ENCODE measurements at places on chromosomes 6 and 20.
A peak's percentile ranks its signal among the peaks of the same experiment; 100 is the strongest.

DNA sequence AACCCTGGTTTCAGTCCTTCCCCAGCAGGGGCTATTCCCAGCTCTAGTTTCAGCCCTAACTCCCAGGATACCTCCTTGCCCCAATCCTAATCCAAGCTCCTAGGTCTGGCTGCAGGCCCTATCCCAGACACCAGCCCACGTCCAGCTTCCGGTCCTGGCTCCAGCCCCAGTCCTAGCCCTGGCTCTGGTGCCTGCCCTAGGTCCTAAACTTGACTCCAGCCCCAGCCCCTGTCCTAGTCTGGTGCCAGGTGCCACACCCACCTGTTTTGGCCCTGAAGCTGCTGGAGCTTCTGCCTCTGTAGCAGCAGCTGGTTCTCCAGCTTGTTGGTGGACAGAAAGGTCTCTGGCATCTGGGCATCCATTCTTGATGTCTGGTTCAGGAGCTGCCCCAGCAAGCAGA, 28.1 kb downstream of the ANGPT4 start:
- DNase-seq: no peak

DNA sequence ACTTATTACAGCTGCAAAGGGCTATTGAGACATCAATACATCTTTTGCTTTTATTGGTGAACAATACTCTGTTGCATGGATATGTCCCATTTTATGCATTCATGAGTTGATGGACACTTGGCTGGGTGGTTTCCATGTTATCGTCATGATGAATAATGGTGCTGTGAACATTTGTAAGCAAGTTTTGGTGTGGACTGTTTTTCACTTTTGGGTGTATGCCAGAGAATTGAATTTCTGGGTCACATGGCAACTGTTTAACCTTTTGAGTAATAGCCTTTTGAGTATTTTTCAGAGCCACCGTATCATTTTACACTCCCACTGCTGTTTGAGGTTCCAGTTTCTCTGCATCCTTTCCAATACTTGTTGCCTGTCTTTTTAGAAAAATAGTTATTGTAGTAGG, 107.0 kb downstream of the JARID2 start:
- DNase-seq: peak; percentile 22

GRCh38 chr6:14921170-14921569, 324.7 kb upstream of the JARID2 start:
- DNase-seq: no peak

GRCh38 chr6:107636486-107636885, 146.6 kb downstream of the SOBP start:
- no peak for DNase-seq

DNA sequence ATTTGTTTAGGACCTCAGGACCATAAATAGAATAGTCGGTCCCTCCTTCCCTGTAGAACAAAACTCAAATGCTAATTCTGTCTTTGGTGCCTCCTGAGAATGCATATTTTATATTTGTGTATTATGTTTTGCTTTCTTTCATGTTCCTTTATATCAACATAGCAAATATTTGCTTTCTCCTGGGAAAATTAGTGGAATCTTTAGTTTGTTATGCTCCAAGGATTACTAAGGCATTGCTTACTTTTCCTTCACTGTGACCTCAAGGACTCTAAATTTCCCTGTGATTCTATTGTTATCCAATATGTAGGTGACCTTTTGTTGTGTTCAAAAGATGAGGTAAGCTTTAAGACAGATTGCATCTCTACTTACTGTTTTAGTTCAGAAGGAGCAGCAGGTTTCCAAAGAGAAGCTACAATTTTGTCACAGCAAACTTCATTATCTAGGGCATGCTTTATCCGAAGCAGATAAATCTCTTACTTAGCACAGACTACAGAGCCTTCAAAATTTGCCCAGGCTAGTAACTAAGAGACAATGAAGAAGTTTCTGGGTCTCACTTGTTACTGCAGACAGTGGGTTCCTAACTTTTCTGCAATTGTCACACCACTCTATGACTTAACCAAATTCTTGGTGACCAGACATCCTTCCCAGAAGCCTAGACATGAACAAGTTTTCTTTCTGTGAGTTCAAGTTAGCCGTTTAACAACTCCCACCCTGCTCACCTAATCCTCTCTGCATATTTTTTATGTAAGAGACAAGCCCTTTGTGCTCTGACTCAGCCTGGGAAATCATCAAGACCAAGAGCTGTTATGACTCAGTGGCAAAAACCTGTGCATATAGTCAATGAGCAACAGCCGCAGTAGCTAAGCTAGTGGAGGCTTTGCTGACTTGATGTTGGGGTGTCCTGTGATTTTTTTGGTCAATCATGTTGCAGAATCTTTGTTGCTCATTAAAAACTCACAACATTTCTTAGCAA, 378.8 kb downstream of the QKI start:
- no peak for DNase-seq

GRCh38 chr6:87181903-87182302, 26.5 kb downstream of the ZNF292 start:
- no peak for DNase-seq

DNA sequence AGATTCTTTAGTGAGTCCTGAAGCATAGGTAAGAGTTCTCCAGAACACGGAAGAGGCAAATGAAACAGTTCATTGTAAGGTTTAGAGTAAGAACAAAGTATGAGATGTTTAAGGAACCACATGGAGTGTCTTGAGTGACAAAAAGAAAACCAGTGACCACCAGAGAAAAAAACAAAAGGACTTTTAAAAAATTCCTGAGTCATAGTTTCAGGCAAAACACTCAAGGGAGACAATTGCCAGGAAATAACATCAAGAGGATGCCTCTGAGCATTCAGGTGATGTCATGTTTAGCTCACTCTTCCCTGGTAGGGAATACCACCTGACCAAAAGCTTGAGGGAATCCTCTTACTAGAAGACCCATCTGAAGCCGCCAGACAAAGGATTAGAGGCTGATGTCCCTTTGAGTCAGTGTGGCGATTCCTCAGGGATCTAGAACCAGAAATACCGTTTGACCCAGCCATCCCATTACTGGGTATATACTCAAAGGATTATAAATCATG, 110.3 kb downstream of the COL19A1 start:
- no peak for DNase-seq

DNA sequence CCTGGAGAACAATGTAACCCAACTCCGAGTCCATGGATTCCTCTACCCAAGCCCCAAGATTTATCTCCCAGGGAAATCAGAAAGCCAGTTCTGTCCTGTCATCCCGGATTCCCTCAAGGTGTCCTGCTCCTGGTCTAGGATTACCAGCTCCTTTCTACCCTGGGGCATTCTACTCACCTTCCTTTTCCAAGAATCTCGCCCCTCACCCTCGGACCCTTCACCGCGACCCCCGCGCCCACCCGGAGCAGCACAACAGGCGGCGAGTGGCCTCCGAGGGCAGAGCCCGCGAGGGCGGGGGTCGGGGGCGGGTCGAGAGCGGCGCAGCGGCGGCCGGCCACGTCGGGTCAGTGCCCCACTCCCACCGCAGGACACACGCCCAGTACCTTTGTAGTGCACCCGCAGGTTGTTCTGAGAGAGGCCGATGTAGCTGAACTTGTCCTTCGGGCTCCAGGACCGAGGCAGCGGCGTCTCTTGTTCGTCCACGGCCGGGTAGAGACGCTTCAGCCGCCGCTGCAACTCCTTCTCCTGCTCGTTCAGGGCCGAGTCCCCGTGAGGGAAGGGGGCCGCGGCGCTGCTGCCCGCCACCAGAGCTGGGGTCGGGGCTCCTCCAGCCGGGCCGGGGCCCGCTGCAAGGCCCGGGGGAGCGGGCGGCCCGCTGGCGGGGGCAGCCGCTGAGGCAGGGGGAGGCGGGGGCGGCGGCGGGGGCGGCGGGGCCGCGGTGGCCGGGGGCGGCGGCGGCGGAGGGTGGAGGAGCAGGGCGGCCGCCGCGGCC, 897 bp downstream of the RANBP9 start:
- no peak for DNase-seq

GRCh38 chr20:32139947-32140346, 30.4 kb downstream of the TM9SF4 start:
- peak; percentile 88 for DNase-seq

GRCh38 chr6:87088076-87088475, 6.8 kb downstream of the CGA start:
- no peak for DNase-seq

DNA sequence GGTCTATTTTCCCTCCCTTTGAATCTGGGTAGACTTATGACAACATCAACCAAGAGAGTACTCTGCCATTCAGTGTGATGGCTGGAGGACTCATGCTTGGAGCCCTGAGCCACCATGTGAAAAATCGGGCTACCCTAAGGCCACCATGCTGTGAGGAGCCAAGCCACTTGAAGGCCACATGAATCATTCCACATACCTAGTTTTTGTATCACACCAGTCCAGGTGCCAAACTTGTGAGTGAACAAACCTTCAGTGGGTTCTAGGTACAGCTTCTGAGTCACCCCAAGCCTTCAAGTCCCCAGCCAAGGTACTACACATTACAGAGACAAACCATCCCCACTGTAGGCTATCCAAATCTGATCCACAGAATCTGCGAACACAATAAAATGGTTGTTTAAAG, 37.4 kb upstream of the E2F3 start:
- no peak for DNase-seq

DNA sequence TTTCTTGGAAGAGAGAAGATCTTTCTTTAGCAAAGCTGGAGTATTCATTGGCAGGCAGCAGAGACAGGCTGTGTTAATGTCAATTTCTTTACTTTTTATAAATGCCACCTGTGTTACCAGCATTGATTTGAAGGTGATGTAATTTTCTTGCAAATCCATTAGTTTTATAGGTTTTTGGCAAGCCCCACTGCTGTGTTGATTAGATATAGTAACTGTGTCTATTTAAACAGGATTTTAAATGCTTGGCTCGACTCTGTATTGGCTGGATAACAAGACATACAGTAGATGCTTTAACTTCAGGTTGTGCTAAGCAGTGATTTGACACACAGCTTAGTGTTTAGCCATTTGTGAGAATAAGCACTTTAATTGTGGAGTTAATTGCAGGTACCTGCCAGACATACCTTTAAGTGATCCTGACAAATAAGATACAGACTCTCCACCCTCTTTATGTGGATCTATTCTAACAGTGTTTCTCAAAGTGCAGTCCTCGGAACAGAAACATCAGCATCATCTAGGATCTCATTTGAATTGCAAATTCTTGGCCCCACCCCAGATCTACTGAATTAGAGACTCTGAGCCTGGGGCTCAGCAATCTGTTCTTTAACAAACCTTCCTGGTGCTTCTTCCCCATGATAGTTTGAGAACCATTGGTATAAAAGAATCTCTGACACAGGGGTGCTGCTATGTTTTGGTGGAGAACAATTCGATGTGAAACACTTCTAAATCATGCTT, 397.5 kb downstream of the HDGFL1 start:
- no peak for DNase-seq

- DNase-seq: no peak
Measured at GRCh38 chr6:87909849-87910248, 137.8 kb upstream of the SPACA1 start.

DNA sequence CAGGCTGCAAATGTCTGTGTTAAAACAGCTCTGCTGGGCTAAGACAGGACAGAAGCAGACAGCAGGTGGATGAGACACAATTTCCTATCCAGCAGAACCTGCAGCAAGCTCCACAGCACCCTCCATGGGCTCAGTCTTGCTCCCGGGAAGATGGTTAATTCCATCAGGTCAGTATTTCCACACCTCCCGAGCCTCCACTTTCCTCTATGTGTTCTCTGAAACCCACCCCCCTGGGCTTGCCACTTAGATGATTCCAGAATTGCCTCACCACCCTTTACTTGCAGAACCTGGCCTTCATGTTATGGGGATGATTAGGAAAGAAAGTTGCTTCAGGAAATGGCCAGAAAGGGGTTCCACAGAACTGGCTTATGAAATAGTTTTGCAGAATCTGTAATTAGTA, 43.8 kb downstream of the ERMARD start:
- no peak for DNase-seq

- no peak for DNase-seq
Measured at GRCh38 chr6:74715355-74716085, 490.3 kb downstream of the COL12A1 start.

GRCh38 chr6:38678178-38678760, 24.7 kb downstream of the GLO1 start:
- no peak for DNase-seq

DNA sequence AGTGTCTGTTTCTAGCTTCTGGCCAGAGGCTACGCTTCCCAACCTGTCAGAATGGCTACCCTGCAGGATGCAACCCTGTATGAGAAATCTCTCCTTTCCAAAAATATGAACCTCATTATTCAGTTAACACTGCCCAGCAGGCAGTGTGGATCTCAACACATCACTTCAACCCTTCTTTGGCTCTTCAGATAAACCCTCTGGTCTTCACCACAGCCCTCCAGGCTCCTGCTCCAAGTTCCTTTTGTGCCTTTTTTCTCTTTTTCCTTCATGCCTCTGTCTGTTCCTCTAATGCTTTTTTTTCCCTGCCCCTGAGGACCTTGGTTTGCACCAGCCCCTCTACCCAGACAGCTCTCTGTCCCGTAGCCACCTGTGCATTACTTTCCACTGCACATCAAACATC, 207.4 kb downstream of the MYLK4 start:
- DNase-seq: no peak

DNA sequence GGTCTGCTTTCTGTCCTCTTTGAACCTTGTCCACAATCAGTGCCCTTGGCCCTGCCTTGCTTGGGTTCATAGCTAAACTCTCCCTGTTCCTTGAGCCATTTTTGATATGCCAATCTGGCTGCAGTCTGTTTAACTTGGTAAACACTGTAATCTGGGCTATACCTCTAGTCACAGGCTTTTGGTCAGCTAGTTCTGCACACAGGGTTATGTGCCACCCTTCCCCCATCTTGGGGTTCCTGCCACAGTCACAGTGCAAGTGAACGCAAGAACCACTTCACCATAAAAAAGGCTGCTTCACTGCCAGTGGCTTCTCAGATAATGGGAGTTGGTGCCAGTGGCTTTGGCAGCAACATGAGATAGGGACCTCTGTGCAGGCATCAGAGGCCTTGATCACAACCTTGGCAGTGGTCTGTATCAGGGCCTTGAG, 10.9 kb upstream of the ATRN start:
- no peak for DNase-seq

DNA sequence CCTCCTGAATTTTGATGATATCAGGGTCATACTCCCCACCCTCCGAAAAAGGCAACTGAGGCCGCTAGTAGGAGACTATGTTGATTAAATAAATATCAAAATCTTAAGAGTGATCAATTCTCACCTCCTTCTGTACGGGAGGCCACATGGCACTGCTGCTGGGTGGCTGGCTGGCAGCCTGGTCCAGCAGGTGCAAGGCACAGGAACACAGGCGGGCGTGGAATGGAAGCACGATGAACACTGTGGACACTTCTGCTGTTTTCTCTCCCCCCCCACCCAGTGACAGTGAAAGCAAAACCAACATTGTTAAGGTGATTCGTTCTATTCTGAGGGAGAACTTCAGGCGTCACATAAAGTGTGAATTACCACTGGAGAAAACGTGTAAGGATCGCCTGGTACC, 9.7 kb upstream of the CLDN20 start:
- DNase-seq: no peak

DNA sequence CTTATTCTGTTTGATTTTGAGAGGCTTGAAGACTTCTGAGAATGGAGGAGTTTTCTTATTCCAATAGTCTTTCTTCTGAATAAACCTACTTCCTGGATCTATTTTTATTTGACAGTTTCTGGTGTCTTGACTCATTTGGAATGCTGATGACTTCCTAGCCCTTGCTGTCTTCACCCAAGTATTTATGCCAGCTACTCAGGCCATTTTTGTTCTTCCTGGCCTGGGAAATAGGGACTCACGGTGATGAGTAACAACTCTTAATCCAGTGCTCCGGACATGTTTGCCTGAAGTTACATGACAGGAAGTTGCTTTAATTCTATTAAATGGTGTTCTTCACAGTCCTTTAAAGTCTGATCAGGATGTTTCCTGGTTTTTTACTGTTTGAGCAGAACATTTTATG, 272.1 kb upstream of the EYS start:
- DNase-seq: no peak

All from NCI-H345 (cell line).